ENCODE measurements at places on chromosomes 2 and 18.
A peak's percentile ranks its signal among the peaks of the same experiment; 100 is the strongest.

DNA sequence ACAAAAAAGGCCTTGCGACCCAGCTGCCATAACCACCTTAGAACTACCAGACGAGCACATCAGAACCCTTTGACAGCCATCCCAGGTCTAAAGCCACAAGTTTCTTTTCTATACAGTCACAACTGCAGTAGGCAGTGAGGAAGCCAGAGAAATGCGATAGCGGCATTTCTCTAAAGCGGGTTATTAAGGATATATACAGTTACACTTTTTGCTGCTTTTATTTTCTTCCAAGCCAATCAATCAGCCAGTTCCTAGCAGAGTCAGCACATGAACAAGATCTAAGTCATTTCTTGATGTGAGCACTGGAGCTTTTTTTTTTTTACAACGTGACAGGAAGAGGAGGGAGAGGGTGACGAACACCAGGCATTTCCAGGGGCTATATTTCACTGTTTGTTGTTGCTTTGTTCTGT, 48.8 kb downstream of the FEZ2 start:
- no peak for DNase-seq

DNA sequence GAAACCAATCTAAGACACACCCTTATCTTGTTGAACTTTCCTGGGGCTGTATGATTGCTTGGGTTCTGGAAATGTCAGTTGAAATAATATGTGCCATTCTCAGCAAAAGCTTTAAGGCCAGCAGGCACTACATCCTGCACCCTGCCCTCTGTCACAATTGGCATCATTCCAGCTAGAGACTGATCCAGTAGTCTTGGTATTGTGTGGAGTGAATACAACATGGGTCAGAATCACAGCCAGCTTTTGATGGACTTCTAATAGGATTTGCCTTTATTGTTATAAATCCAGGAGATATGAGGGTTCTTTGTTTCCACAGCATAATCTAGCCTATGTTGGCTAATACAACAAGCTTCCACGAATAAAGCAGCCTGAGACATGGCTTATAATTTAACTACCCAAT, 617.0 kb upstream of the CDH2 start:
- DNase-seq = no peak

DNA sequence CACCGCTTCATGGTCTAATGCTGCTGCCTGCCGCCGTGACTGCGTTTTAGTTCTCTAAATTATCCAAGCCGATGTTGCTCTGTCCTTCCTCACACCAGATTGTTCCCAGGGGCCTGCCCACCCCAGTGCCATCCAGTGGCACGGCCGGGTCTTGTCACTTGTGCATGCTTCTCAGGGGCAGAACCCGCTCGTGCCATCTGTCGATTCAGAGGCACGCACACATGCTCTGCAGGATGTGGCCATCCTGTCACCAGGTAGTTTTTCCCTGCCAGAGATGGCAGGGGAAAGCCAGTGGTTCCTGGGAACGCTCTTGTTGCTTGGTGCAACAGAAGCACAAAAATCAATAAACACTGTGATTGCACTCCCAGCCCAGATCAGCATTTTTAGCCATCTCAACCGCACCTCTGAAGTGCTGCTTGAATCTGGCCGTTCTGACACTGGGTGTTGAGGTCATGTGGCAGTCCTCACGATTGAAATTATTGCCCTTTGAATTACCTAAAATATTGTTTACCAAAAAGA, 119.6 kb upstream of the BOD1L2 start:
- no peak for DNase-seq

DNA sequence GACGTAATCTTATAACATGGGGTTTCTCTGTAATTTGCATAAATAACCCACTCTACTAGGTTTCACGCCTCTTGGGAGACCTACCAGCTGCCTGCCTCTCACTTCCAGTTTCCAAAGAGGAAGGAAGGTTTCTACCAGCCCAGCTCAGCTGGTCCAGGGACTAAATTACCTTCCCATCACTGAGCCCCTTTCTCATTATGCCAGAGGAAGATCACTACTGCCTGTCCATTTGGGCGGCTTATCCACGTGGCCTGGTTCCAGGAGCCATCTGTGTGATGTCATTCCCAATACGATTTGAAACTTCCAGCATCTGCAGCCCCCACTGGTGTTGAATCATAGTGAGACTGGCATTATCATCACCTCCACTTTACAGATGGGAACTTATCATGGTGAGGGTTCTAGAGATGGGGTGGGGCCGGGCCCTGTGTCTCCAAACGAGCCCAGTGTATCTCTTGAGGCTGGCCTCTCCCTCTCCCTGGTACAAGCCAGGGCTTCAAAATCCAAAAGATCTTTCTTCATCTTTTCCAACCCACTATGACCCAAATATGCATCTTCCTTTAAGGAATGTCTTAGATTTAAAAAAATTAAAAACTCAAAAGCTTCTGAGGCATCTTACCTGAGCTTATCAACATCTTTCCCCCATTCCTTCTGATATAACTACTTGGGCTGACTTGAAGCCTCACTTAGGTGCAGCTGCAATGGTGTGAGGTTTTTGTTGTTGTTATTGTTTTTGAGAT, 140.8 kb downstream of the DDX1 start:
- DNase-seq = no peak

- DNase-seq = no peak
These were observed 24.4 kb upstream of the KIDINS220 start for GRCh38 chr2:8861797-8862196.

DNA sequence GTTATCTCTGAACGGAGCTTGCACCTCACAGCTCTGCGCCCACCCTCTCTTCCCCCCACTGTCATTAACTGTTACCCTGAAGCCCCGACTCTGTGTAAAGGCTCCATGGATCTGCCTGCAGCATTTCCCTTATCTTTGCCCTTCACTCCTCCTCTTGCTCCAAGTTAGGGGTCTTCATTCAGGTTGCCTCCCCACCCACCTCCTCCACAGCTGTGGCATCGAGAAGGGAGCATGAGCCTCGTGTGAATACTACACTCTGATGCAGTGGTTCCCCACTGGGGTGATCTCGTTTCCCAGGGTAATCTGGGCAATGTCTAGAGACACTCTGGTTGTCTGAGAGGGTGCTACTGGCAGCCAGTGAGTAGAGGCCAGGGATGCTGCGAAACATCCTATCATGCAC, 51.4 kb downstream of the REEP1 start:
- DNase-seq = no peak

- peak; percentile 52 for DNase-seq
These were observed 8.6 kb upstream of the MTCL1 start for GRCh38 chr18:8696749-8697211.

DNA sequence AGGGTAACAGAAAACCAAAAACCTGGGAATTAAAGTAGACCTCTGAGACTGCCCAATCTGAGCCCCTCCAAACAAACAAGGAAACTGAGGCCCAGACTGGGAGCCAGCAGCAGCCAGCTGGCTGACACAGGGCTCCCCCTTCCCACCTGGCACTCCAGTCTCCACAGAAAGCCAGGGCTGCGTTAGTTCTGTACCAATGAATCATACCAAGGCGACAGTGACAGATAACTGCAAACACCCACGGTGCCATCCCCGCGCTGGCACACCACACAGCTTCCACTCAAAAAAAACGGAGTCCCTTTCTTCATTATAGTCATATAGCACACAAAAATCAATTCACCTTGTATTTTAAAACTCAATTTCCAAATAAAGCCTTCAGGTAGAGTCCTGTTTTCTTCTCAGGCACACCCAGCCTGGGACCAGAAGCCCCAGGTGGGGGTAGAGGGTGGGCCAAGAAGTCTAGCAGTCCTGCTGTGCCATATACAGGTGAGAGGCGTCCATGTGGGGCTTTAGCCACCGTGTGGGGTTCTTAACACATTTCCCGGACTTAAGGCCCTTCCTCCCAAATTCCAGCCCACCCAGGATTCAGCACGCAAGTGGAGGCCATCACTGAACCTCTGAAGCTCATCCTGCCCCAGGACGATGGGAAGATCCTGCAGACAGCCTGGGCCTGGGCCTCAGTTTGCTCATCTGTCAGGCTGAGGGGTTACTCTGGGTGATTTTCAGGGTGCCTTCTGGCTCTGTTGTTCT, 1.2 kb downstream of the PER2 start:
- no peak for DNase-seq

- DNase-seq = no peak
These were observed 58.6 kb upstream of the CHN1 start for GRCh38 chr2:175063741-175064140.

DNA sequence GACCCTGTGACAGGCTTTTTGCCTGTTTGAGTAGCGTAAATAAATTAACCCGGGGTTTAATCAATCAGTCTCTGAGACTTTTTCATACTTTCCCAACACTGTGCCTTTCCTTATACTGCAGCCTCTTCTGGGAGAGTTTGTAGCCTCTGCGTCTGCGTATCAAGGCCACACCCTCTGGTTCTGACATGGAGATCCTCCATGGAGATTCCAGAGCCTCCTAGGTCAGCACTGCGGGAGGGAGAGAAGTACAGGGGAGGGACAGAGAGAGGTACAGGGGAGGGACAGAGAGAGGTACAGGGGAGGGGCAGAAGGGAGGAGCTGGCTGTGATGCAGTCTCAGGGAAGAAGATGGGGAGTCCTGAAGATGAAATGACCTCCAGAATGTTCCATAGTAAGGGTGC, 166.0 kb downstream of the ARL4C start:
- no peak for DNase-seq

- DNase-seq = no peak
These were observed 251.5 kb upstream of the THUMPD2 start for GRCh38 chr2:40030456-40030975.

GRCh38 chr2:11387843-11388242, 43.4 kb upstream of the ROCK2 start:
- no peak for DNase-seq

DNA sequence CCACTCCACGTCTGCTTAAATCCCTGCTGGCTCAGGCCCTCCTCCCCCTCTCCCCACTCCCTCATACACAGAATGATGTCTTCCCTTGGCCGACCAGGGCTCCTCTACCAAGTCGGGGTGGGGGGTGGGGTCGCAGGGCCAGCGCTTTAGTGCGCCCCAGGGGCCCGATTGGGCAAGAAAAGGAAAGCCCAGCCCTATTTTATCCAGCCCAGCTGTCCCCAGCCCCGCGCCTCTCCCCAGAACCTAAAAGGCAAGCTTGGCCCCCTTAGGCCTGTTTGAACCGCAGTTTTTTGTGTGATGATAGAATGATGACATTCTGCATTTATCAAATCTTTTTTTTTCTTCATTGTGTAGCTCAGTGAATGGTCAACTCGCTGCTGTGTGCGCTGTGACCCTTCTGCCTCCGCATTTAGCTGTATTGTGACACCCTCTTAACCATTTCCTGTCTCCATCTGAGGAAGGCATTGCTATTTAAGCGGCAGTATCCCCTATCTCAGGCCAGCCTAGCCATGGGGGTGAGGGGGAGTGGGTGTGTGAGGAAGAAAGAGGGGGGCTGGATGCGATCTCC, 231.4 kb downstream of the HAUS1 start:
- DNase-seq = no peak

GRCh38 chr2:124524155-124524915, 499.2 kb downstream of the CNTNAP5 start:
- DNase-seq = no peak

DNA sequence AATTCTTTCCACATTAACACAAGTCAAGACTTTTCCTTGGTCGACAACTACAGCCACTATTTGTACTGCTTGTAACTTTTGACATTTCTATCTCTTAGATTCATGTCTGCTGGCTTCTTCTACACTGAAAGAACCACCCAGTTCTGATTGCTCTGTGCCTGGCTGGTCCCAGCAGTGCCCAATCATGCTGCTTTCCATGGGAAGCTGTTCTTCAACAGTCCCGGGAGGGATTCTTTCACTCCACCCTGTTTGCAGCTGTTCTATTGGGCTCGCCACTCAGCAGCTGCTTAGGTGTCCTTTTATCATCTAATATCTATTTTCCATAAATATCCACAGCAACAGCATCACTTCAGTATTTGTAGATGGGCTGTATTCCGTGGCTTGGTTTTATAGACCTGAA, 471.1 kb upstream of the SMIM21 start:
- no peak for DNase-seq

DNA sequence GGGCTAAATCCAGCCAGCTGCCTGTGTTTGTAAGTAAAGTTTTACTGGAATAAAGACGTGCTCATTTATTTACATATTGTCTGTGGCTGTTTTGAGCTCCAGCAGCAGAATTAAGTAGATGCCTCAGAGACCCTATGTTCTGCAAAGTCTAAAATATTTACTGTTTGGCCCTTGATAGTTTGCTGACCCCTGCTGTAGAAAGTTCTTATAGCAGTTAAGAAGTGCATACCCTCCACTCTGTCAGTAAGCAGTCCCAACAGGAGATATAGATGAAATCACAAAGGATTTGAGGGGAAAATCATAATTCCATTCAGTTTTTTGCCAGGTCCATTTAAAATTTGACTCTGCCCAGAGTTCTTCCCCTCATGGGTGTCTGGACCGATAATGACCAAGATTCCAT, 50.1 kb upstream of the ITM2C start:
- DNase-seq = no peak

- no peak for DNase-seq
These were observed 104.4 kb upstream of the TWIST2 start for GRCh38 chr2:238743243-238744065.

- no peak for DNase-seq
These were observed 427.9 kb upstream of the HNRNPA3 start for GRCh38 chr2:176784633-176785200.

DNA sequence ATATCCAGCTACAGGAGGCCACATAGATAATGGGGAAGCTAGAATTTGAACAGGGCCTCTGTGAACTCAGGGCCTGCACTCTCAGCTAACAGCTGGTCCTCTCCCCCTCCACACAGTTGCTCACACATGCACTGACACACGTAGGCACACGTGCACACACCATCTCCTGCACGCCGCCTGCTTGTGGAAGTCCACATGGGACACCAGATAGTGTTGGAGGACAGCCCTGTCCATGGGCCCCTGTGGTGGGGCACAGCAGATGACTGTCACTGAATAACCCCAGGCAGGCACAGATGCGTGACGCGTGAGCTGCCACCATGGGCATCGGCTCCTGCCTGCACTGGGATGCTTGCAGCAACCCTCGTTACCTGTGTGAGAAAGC, 52.9 kb downstream of the ADI1 start:
- DNase-seq = no peak

DNA sequence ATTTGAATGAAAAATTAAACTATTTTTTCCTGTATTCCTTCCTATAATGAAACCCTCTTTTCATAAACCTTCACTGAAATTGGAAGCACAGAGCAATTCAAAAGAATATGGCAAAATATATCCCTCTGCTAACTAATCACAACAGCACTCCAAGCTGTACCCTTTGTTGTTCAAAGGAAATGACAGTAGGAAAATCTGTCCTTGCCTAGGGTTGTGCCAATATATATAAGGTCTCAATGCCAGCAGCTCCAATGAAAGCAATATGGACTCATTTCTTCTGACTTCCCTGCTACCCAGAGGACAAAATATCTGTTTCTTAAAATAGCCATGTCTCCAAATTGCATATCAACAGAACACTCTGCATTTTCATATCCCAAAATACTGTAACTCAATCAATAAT, 373.9 kb upstream of the MC4R start:
- no peak for DNase-seq

DNA sequence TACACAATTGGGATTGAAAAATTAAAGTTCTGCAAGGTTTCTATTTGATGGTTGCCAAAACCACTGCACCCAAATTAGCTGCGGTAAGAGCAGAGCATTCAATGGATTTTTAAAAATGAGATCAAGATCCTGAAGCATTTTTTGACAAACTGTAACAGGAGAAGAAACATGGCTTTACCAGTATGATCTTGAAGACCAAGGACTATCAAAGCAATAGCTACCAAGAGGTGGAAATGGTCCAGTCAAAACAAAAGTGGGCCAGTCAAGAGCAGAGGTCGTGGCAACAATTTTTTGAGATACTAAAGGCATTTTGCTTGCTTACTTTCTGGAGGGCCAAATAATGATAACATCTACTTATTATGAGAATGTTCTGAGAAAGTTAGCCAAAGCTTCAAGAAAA, 186.8 kb downstream of the RDH14 start:
- no peak for DNase-seq

- peak; percentile 1 for DNase-seq
These were observed 463 bp downstream of the SMC6 start for GRCh38 chr2:17752892-17753802.

All from stimulated activated CD8-positive, alpha-beta memory T cell treated with anti-CD3 and anti-CD28 coated beads, Interleukin-7, amount 100 ng/mL, for 1 hour (primary cell).